Aorta (tissue), 5 donors: ENCODE measurements at places on chromosomes 7 and 10. TPM values are rescaled to one million over a fixed set of nuclear protein-coding genes. Genes with fewer than 3 reads are reported as not detected.

CCL24 gene
- total RNA-seq: 2.4 TPM

DNA sequence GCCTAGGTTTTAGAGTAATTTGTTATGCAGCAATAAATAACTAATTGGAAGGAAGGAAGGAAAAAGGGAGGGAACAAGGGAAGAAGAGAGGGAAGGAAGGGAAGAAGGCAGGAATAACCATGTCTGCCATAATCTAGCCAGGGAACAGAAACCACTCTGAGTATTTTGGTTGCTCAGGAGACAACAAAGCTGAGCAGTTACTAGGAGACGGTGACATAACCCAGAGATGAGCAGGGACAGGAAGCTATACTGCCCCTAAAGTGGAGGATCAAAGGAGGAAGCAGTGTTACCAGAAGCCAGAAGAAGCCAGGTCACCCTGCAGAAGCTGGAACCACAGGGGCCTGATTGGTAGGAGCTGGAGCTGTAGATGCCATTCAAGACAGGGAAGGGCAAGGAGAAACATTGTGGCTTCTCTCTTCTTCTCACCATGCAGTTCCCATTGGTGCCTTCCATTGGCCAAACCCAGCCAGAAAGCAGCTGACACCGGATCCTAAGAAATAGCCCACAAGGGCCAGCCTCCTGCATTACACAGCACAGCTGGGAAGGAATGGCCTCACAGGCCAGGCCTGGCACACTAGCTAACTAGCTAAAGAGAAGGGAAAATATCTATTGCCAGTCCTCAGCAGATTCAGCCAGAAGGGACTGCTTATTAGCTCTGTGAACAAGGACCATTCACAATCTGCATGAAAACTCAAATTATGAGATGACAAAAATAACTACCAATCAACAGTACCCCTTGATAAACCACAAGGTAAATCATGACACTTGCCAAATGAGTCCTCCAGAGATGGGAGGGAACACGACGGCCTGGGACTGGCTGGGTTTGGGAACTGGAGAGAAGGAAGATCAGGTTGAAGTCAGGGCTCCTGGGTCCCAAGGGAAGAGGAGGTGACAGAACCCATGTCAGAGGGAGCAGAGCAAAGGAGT lies 184.5 kb upstream of the NFE2L3 start:
- no peak for DNase-seq
- H3K36me3 ChIP-seq: no peaks in the 10 kb centered on the region
- H3K27ac ChIP-seq: no peak overlapping the region
- H3K4me1 ChIP-seq: peaks cover 2% of the 10 kb centered on the region
- H3K27me3 ChIP-seq: peaks cover 5% of the 10 kb centered on the region
- H3K4me3 ChIP-seq: no peak overlapping the region

SLC26A3 gene
- total RNA-seq: not detected

GRCh38 chr10:63348245-63348850 lies 117.4 kb downstream of the JMJD1C start:
- DNase-seq: no peak
- H3K36me3 ChIP-seq: no peaks in the 10 kb centered on the region
- no peak overlapping the region for H3K27ac ChIP-seq
- H3K4me3 ChIP-seq: no peak overlapping the region
